Mesenteric fat pad (tissue), 1 donor: ENCODE measurements at places on chromosomes 7 and 10. TPM values are rescaled to one million over a fixed set of nuclear protein-coding genes. Genes with fewer than 3 reads are reported as not detected.

- DNase-seq, result no peak
These were observed 10.2 kb upstream of the PPP1R3C start for GRCh38 chr10:91642831-91643692.

ASB15 gene
- total RNA-seq, result not detected

DNA sequence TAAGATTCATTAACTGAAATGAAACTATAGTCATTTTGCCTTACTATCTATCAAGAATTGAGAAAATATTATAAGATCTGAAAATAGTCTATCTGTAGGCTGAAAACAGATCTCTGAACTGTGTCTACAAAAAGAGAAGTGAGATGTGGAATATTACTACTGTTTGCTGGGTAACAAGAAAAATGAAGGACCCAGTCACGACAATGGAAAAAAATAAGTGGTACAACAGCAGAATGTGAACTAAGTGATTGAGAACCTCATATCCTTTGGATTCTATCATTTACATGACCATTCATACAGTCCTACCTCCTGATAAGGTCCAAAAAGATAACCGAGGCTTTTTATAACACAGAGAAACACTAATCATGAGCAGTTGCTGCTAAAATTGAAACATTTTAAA is 94.3 kb downstream of the UBE2H start:
- DNase-seq, result no peak

FAM241B gene
- total RNA-seq, result 2.6 TPM

DNA sequence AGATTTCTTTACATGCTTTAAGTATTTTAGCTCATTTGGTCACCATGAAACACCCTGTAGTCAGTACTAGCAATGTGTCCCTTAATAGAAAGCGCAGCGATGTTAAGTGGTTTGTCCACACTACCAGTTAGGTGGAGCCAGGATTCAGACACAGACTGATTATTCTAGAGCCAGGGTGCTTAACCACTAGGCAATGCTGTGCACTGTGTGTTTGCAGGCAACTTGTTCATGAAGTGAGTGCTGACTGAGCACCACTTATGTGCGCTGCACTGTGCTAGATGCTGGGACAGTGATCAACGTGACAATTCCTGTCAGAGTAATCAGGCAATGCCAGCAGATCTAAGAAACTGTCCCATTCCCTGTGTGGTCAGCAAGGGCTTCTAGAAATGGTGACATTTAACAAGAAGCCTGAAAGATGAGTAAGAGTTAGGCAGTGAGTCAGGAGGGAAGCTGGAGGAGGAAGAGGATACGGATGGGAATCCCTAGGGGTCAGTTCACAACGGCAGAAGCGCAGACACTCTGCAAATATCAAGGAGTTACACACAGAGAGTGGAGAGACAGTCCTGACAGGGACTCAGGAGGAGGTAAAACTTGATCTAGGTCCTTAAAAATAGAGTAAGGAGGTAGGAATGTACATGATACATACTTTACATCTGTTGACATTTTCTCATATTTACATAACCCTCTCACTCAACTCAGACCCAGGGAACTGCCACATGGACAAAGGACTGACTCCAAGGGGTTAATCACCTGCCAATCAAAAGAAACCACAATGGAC is 69.7 kb upstream of the EGR2 start:
- no peak for DNase-seq

DNA sequence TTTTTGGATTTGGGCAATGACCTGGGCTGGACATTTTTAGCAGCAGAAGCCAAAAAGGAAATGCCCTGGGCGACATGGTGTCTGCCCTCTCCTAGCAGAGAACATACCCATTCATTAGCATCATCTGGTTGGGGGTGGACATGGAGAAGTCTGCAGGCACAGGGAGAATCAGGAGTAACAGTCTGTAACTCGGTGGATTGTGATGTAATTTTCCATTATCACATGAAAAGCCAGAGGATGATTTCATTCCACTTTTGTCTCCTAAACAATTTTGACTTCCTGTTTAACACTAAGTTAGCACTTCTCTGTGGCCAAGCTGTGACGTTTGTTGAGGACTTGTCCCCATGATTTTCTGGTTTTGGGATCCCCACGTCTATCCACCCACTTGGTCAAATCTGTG is 153.8 kb upstream of the HABP2 start:
- no peak for DNase-seq

- DNase-seq, result no peak
These were observed 16.7 kb upstream of the C10orf90 start for GRCh38 chr10:126687121-126687606.

DNA sequence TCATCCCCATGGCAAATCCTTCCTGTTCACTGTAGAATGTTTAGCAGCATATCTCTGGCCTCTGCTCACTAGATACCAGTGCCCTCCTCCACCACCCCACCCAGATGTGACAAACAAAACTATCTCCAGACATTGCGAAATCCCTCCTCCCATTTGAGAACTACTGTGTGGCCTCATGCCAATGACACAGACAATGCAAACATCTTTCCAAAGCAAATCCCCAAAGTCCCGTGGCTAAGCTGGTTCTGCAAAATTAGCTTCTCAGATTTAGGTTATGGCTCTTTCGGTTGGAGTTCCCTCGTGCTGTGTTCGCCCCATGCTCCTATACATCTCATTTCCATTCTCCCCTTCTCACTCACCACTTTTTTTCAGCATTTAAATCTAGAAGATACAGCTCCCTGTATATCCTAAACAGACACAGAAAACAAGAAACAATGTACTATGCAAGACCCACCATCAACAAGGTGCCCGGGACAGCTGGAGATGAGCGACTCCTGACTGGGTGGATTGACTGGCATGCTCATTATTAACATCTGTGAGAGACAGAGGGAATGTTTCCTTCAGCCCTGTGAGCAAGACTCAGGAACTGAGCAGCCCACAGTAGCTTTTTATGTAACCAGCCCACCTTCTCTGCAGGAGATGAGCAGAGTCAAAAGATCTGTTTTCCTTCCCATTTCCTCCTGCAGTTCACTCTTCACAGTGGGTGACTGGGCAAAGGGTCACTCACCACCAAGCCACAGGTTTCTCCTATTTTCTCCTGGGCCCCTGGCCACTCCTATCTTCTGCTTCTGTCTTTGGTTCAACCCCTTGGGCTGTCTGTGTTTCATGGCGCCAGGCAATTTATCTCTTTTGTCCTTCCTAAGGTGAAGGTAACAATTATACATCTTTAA is 225.7 kb upstream of the AOAH start:
- DNase-seq, result no peak

GRCh38 chr10:33801705-33802104 is 467.2 kb upstream of the NRP1 start:
- DNase-seq, result no peak

GBF1 gene
- 34.9 TPM for total RNA-seq

DNA sequence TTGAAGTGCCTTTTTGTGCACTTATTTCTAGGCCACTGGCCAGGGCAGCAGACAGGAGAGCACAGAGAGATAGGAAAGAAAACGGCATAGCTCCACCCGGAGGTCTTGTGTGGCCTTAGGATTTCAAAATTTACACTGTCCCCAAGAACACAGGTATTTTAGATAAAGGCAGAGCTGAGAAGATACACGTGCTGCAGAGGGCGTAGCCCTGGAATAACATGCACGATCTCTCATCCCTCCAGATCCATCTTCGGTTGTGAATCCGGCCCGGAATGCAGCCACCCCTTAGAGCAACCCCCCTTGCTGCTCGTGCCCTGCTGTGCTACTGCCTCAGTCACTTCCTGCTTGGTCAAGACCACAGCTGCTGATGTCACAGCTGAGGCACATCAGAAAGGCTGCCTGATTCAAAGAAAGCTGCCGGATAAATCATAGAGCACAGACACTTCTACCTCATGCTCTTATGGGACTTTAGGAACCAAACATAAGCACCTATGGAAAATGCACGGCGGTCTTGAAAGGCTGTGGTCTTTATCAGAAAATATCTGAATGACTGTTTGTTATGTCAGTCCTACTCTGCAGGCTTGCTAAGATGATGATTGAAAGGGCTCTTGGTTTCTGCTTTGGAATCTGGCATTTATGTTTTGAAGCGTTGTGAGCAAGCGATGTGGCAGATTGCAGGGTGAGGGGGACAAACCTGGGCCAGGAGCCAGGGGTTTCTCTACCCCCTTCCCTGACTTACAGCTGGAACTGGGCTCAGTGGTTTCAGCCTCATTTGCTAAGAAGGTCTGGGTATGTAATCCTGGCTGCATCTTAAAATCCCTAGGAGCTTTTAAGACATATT is 152.0 kb downstream of the SVIL start:
- no peak for DNase-seq

SLC39A12 gene
- total RNA-seq, result 0.35 TPM

DNA sequence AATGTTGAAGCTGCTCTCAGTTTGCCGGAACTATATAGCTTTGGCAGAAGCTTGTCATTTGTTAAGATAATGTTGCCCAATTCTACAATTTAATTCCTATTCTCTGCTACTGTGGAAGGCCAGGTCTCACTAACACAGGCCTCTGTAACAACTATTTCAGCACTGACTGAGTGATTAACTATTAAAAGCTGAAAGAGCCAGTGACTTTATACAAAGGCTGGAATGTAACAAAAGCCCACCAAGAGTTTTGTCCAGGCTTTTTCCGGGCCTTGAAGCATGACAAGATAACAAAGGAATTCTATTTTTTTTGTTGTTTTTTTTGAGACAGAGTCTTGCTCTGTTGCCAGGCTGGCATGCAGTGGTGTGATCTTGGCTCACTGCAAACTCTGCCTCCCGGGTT is 795.6 kb downstream of the PHTF2 start:
- DNase-seq, result no peak

- no peak for DNase-seq
These were observed 40.3 kb upstream of the TNPO3 start for GRCh38 chr7:129095258-129095657.

- no peak for DNase-seq
These were observed 139.4 kb upstream of the SHH start for GRCh38 chr7:155951554-155952158.

DNA sequence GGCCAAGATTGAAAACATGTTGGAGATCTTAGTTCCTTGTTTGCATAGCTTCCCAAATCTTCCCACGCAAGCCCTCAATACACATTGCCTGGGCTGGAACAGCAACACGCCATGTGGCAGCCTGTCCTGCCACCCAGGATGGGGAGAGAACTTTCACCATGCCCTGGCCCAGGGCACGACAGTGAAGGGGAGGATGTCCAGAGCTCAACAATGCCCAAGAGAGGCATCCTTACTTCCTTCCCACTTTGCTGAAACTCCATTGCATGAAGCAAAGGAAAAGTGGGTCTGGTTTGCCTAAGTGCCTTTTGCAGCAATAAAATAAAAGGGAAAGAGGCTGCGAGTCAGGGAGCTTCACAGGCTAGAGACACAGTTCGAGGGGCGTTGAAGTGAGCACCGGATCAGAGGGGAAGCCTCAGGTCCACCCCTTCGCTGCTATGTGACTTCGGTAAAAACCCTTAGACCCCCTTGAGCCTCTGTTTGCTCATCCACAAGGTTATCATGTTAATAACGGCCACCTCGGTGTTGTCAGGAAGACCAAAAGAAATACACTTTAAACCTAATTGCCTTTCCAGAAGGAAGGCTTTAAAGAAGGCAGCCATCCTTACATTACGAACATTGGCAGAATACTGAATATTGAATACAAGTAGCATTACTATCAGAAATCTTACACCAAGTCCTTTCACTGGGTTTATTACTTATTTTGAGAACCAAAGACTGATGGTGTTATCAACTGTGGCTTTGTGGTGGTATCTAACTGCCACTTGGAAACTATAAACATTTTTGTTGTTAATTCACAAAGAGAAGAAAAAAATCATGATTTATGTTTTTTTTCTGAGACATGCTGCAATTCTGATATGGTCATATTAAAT is 133.3 kb downstream of the ICA1 start:
- no peak for DNase-seq

DNA sequence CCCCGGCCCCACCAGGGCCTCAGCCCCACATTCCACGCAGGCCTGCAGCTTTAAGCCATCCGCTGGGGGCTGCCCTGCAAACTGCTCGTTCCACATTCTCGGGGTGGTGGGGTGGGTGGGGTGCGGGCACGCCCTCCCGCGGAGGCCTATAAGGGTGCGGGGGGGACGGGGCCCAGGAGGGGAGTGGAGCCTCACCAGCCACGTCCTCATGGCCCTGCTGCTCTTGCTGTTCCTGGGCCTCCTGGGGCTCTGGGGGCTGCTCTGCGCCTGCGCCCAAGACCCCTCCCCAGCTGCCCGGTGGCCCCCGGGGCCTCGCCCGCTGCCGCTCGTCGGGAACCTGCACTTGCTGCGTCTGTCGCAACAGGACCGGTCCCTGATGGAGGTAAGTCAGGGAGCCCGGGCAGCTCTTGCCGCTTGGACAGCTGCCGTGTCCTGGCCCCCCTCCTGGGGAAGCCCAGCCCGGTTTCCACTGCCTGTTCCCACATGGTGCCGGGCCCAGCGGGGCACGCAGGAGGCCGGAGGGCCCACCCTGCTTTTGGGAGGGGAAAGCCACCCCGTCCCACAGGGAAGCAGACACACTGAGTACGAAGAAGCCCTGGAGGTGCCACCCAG is at the start of gene CYP2W1:
Gene CYP2W1, plus strand, starts transcription at position 178 of the 612 bp plus-strand sequence. Its CDS starts 31 bp downstream, at position 209.
- no peak for DNase-seq

DNA sequence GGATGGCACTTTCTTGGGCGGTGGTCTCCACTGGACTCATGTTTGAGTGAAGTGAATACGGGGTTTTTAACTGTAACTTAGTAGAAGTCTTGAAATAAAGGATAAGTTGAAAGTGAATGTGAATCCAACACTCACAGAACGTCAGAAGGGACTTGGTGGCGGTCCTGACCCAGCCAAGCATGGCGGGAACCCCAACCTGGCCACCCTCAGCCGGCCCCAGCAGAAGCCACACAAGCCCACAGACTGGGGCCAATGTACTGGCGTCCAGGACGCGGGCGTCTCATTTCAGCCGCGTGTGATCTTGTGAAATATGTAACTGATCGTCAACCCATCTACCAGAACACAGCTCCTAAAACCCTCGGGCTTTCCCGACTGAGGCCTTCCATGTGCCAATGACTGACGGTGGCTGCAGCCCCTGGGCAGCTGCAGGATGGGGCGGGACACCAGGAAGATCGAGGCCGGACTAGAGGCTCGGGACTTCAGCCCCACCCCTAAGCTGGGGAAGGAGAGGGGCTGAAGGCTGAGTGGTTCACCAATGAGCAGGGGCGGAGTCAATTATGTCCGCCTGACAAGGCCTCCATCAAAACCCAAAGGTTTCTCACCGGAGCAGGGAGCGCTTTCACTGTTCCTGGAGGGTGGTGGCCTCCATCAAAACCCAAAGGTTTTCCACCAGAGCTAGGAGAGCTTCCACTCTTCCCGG is 161.5 kb downstream of the MAD1L1 start:
- no peak for DNase-seq

BTBD16 gene
- not detected for total RNA-seq

- no peak for DNase-seq
These were observed 171.9 kb upstream of the SP8 start for GRCh38 chr7:20958572-20958971.

- peak; percentile 83 for DNase-seq
These were observed 109.8 kb downstream of the GRID1 start for GRCh38 chr10:86256690-86257315.

CCDC172 gene
- not detected for total RNA-seq

GJD4 gene
- total RNA-seq, result not detected
